Stimulated activated CD8-positive, alpha-beta memory T cell treated with anti-CD3 and anti-CD28 coated beads, Interleukin-4, amount 100 ng/mL, for 1 hour (primary cell): ENCODE measurements at places on chromosomes 4 and X.

DNA sequence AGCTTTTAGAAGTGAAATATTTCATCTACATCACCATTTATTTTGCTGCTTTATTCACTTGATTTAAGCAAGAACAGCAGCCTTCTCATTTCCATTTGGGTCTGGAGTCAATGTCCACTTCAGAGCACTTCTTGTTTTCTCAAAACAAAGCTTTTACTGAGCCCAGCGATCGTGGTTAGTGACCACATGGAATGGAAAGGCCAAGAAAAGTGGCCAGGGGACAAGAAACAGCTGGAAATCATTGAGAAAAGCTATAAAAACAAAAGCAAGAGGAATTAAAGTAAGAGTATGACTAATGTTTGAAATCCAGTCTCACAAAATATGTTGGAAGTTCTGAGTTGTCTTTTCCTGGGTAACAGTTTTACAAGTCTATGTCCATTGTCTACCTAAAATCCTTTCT, 328.4 kb upstream of the INTU start:
- no peak for DNase-seq

GRCh38 chrX:109270580-109271484, 211.1 kb downstream of the GUCY2F start:
- no peak for DNase-seq

DNA sequence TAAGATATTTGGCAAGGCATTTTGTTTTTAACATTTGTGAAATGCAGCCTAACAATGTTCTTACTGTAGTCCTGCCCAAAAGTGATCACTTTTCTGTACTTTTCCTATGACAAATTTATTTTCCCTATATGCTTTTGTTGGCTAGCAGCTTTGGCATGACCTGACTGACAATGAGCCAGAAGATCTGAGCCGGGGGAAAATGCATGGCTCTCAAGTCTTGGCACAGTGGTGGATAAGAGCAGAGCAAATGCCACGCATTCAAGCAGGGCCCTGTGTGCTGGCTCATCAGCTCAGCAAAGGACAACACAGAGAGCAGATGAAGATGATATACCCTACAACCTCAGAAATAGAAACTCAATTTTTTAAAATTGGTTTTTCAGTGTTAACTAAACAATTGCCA, 187.3 kb downstream of the ANAPC10 start:
- no peak for DNase-seq

DNA sequence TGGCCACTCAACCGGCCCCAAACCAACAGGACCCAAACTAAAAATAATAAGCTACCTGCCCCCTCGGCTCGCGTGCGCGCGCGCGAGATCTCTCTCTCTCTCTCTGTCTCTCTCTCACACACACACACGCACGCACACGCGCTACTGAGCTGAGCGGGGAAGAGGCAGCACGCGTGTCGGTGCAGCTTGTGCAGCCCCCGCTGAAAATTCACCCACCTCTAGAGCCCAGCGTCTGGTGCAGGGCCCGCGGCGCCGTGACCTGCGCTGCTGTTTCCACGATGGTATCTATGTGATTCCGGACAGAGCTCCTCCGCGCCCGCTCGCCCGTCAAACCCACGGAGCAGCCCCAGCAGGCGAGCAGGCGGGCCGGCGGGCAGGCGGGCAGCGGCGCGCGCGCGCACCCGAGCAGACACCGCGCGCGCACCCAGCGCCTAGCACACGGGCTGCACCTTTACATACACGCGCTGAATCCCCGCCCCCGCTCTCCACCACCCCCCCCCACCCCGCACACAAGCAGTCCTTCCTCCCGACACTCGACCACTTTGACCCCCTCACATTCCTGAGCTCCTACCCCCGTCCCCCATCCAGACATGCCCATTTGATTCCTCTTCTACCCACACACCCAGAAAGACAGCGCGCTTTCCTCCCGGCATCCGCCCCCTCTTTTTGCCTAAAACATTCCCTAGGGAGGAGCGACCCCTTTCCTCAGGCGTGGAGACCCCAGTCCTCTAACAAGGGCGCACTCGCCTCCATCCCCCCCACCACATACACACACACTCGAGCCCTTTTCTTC, 1.0 kb downstream of the SLITRK4 start:
- no peak for DNase-seq

DNA sequence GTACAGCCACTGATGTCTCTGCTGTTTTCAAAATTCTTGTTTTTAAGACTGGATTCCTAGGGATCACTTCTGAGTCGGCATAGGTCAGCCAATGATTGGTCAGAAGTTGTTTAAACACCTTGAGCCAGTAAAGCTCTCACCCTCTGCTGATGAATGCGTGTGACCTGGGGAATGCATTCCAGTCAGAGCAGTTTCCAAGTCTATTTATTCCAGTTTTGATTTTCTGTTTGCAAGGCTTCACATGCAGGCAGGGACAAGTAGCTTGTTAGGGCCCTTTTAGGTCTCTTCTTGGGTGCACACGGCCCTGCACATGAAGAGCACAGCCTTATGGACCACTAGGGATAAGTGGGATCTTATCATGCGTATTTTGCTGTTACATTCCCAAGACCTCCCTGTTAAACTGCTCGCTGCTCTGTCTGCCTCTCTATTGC, 47.0 kb downstream of the KLHL15 start:
- no peak for DNase-seq

- no peak for DNase-seq
Observed at GRCh38 chr4:162644346-162644745, 480.5 kb upstream of the FSTL5 start.

GRCh38 chr4:185921583-185922555, 109.9 kb upstream of the SORBS2 start:
- DNase-seq = no peak

DNA sequence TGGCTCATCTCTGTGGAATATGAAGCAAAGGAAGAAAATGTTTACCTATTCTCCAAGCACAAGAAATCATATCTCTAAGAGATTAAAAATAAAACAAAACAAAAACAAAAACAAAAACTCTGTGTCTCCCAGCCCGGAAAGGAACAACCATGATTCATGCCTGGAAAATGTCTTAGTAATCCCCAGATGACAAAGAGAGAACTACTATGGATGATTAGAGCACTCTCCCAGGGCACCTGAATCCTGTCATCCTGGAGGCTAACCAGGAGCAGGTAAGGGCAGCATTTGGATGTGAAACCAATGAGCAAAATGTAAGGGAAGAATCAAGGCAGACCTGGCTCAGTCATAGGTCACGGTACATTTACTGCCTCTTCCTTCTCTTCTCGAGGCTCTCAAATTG, 1.7 kb upstream of the AKAP4 start:
- no peak for DNase-seq

DNA sequence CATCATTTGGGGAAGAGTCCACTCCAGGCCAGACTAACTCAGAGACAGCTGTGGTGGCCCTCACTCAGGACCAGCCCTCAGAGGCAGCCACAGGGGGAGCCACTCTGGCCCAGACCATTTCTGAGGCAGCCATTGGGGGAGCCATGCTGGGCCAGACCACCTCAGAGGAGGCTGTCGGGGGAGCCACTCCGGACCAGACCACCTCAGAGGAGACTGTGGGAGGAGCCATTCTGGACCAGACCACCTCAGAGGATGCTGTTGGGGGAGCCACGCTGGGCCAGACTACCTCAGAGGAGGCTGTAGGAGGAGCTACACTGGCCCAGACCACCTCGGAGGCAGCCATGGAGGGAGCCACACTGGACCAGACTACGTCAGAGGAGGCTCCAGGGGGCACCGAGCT, 3.3 kb upstream of the ERAS start:
- DNase-seq = no peak

DNA sequence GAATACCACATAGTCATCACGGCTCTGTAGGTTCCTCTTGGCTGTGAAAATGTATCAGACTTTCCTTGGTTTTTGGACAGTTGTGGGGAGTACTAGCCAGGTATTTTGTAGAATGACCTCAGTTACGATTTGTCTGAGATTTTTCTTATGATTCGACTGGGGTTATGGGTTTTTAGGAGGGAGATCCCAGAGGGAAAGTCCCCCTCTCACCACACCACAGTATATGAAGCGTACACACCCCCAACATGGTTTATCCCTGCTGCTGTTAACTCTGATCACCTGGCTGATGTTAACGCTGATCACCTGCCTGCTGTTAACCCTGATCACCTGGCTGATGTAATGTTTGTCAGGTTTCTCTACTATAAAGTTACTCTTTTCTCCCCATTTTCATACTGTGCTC, 72.6 kb downstream of the ANAPC4 start:
- DNase-seq = no peak

DNA sequence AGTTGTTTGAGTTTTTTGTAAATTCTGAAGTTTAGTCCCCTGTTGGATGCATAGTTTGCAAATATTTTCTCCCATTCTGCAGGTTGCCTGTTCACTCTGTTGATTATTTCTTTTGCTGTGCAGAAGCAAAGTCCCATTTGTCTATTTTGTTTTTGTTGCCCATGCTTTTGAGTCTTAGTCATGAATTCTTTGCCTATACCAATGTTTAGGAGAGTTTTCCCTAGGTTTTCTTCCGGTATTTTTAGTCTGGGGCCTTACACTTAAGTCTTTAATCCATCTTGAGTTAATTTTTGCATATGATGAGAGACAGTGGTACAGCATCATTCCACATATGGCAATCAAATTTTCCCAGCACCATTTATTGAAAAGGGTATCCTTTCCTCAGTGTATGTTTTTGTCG, 405.8 kb upstream of the RPS6KA3 start:
- no peak for DNase-seq

DNA sequence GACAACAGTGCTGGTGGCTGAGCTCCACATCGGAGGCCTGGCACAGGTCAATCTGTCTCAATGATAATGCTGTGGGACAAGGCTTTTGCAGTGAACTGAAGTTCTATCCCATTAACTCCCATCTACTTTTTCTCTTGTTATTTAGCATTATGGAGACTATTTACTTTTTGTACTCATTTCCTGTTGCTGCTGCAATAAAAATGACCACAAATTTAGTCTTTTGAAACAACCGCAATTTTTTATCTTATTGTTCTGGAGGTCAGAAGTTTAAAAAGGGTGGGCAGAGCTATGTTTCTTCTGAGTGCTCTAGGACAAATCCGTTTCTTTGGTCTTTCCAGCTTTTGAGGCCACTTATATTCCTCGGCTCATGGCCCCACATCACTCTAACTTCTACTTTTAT, 111.0 kb upstream of the PITX2 start:
- no peak for DNase-seq

- no peak for DNase-seq
Observed at GRCh38 chr4:83782591-83782990, 246.7 kb downstream of the GPAT3 start.
